Femur (tissue), 1 donor: ENCODE measurements at places on chromosomes 1 and 21.
A peak's percentile ranks its signal among the peaks of the same experiment; 100 is the strongest.

- DNase-seq = no peak
Observed at GRCh38 chr1:111709986-111710385, 29.2 kb downstream of the INKA2 start.

- no peak for DNase-seq
Observed at GRCh38 chr1:23906731-23907130, 6.4 kb downstream of the CNR2 start.

DNA sequence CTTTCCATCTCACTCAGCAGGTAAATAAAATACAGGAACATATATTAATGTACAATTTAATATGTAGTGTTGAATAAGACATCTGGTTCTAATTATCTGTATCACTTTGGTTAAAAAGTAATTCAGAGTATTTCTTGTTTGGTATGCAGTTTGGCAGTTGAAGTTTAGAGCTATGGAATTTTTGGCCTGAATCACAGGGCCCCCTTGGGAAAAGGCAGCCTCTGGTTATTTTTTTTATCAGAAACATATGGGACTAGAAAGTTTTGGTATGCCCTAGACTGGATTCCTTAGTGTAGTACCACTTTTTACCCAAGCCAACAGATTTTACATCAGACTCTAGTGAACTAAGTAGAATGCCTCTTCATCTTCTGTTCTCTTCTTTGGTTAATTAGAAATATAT is 26.4 kb downstream of the CNST start:
- DNase-seq = peak; percentile 36

GRCh38 chr1:190098107-190098506 is 379.6 kb downstream of the BRINP3 start:
- DNase-seq = no peak

- DNase-seq = no peak
Observed at GRCh38 chr21:44497703-44498126, 42.3 kb downstream of the KRTAP10-1 start.

- DNase-seq = peak; percentile 13
Observed at GRCh38 chr1:16716691-16717335, 23.5 kb upstream of the RNU1-4 start.

GRCh38 chr1:66580081-66580480 is 46.1 kb downstream of the SGIP1 start:
- DNase-seq = no peak

GRCh38 chr1:157138220-157139051 is at the start of gene ETV3:
TSS of gene ETV3 (minus strand) at chr1:157138395. CDS start at chr1:157136352, 2,043 bp downstream.
- peak; percentile 95 for DNase-seq

DNA sequence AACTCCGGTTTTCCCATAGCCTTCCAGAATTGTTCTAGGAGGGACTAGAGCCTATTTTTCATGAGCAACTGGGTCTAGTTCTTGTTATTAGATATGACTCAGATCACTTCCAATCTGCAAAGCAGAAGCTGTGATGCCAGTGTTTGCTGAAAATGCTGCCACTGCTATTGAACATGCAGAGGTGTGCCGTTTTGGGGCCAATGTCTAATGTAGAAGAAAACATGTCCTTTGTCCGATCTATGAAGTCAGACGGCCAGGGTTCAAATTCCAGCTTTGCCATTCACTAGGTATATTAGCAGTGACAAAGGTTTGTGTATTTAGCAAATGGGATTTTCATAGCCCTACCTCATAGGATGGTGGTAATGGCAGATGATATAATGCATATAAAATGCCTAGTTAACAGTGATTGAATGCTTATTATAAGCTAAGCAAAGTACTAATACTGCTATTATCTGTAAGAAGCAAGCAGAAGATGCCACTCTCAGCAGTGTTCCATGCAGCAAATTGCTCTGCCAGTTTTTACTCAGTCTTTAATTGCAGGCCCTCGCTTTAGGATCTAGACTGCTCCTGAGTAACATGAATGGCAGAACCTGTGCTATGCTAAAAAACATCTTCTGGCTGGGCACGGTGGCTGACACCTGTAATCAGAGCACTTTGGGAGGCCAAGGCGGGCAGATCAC is 40.1 kb upstream of the CXADR start:
- no peak for DNase-seq

- DNase-seq = no peak
Observed at GRCh38 chr1:110476028-110476765, 25.2 kb downstream of the PROK1 start.

- DNase-seq = no peak
Observed at GRCh38 chr21:44842721-44843445, 25.0 kb upstream of the SUMO3 start.

- DNase-seq = no peak
Observed at GRCh38 chr1:64502083-64502482, 32.2 kb downstream of the CACHD1 start.

GRCh38 chr1:66243548-66244130 is 290.3 kb upstream of the SGIP1 start:
- no peak for DNase-seq

DNA sequence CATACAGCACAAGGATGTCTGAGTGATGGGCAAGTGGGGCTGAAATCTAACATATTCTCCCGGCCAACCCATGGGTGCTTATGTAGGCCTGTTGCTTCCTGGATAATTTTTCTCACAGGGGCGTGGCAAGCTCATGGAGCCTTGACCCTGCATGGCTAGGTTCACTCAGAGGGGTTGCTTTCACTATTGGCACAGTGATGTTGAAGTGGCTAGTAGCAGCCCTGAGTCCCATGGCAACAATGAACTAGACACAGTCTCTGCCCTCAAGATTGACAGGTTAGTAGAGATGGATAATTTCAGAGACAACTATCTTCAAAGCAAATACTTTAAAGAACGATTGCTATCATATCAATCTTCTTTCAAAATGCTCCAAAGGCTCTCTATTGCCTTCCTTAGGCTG is 6.5 kb upstream of the MAB21L3 start:
- DNase-seq = no peak

- no peak for DNase-seq
Observed at GRCh38 chr1:228401782-228402640, 4.6 kb downstream of the TRIM11 start.

- no peak for DNase-seq
Observed at GRCh38 chr1:84502927-84503326, 3.3 kb upstream of the SPATA1 start.

- no peak for DNase-seq
Observed at GRCh38 chr1:155898888-155899287, 12.3 kb downstream of the RIT1 start.
